ENCODE measurements at places on chromosomes 3 and 15.

DNA sequence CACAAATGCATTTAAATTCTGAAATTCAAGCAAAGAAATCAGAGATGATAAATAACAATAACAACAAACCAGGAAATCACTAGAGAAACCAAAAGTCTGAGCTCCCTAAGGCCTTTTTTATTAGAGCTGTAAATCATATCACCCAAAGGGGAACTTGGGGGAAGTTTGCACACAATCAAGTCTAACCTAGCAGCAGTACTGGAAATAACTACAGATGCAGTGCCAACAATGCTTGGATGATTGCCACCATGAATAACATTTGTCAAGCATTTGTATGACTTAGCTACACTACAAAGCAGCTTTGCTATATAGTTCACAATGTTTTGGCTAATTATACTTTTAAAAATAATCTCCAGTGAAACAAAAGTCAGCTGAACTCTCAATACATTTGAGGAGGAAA lies 27.8 kb downstream of the SHQ1 start:
- DNase-seq, result no peak

- no peak for DNase-seq
These were observed 38.6 kb upstream of the APH1B start for GRCh38 chr15:63238796-63239195.

GRCh38 chr3:104951426-104951825 lies 415.3 kb upstream of the ALCAM start:
- no peak for DNase-seq

- DNase-seq, result no peak
These were observed 30.3 kb upstream of the GADL1 start for GRCh38 chr3:30924763-30925162.

- DNase-seq, result no peak
These were observed 50.6 kb upstream of the C3orf80 start for GRCh38 chr3:160174621-160175020.

- no peak for DNase-seq
These were observed 84.7 kb downstream of the ETV5 start for GRCh38 chr3:186024210-186024609.

GRCh38 chr15:84034578-84035398 lies 200.8 kb upstream of the GOLGA6L4 start:
- no peak for DNase-seq

GRCh38 chr15:93029214-93029835 lies 59.7 kb downstream of the RGMA start:
- DNase-seq, result peak; percentile 5

GRCh38 chr15:68979006-68979405 lies 35.5 kb upstream of the NOX5 start:
- DNase-seq, result no peak

- DNase-seq, result no peak
These were observed 1.4 kb downstream of the DUT start for GRCh38 chr15:48332642-48333034.

GRCh38 chr3:4593014-4593413 lies 99.9 kb downstream of the ITPR1 start:
- no peak for DNase-seq
